ENCODE measurements at places on chromosomes 1 and 21. TPM values are rescaled to one million over a fixed set of nuclear protein-coding genes. Genes with fewer than 3 reads are reported as not detected.

The XCL1 gene
- total RNA-seq, result not detected

The CFHR2 gene
- total RNA-seq, result not detected

The CD244 gene
- not detected for total RNA-seq

The CD84 gene
- total RNA-seq, result not detected

The SPRR5 gene
- not detected for total RNA-seq

The KIAA0319L gene
- total RNA-seq, result 43.4 TPM

The OR2L13 gene
- total RNA-seq, result not detected

The FBXO28 gene
- 35.4 TPM for total RNA-seq

The ADAMTS4 gene
- 13.6 TPM for total RNA-seq

The CLCA1 gene
- total RNA-seq, result not detected

The FMOD gene
- 0.11 TPM for total RNA-seq

The SARS1 gene
- total RNA-seq, result 178 TPM

The CD1C gene
- not detected for total RNA-seq

The PCP4L1 gene
- not detected for total RNA-seq

The H6PD gene
- 29.0 TPM for total RNA-seq

The VCAM1 gene
- 1.7 TPM for total RNA-seq

The C1orf87 gene
- not detected for total RNA-seq

The TGFBR3 gene
- 13.4 TPM for total RNA-seq

The PIGC gene
- total RNA-seq, result 16.1 TPM

The ATP6V1G3 gene
- not detected for total RNA-seq

The LORICRIN gene
- not detected for total RNA-seq

The RGS16 gene
- not detected for total RNA-seq

The TSPAN2 gene
- total RNA-seq, result 5.0 TPM

The CATSPERE gene
- total RNA-seq, result 1.9 TPM

The HMCN1 gene
- total RNA-seq, result 10.3 TPM

The TNFRSF9 gene
- 0.22 TPM for total RNA-seq

The LRRC53 gene
- not detected for total RNA-seq

The MAEL gene
- not detected for total RNA-seq

The FGR gene
- not detected for total RNA-seq

The HSPA6 gene
- not detected for total RNA-seq

The OR6K6 gene
- total RNA-seq, result not detected

The SPRR3 gene
- total RNA-seq, result not detected

The TPTE gene
- not detected for total RNA-seq

The IL24 gene
- not detected for total RNA-seq

The MAN1C1 gene
- total RNA-seq, result 0.85 TPM

The TINAGL1 gene
- 312 TPM for total RNA-seq

The GALNT2 gene
- total RNA-seq, result 71.7 TPM

The CCDC17 gene
- 3.6 TPM for total RNA-seq

The CEPT1 gene
- total RNA-seq, result 29.1 TPM

The CASQ1 gene
- total RNA-seq, result not detected

The SPOCD1 gene
- total RNA-seq, result 0.27 TPM

The FMO1 gene
- total RNA-seq, result not detected

The DMBX1 gene
- not detected for total RNA-seq
